Fibroblast of mammary gland (primary cell): ENCODE measurements at places on chromosomes 16 and 17.

GRCh38 chr16:79042886-79043285 is 557.7 kb downstream of the MAF start:
- DNase-seq: no peak

DNA sequence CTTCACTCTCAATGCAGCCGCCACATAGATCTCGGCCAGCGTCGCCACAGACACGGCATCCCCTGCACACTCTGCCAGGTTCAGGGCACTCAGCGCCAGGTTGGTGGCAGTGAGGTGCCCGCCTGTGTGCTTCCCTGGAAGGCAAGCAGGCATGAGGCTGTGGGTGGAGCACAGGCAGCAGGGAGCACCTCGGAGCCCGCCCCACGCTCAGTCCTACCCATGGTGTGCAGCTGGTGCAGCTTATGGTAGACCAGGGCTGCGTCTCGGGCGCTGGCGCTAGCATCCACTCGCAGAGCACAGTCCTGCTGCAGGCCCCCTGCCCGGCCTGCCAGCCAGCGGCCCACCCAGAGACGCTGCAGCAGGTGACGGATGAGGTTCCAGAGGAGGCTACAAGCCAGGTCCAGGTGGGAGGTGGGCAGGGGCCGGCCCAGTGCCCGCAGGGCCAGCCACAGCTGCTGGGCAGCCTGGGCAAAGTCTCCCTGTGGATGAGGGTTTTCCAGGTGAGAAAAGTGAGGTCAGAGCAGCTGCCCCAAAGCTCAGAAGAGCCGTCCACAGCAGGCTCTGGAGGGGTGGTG is 20.5 kb downstream of the SREBF1 start:
- DNase-seq: no peak

- peak; percentile 33 for DNase-seq
Observed at GRCh38 chr16:68444056-68444657, 4.2 kb downstream of the SMPD3 start.

GRCh38 chr17:78966910-78967600 is 12.7 kb downstream of the LGALS3BP start:
- DNase-seq: no peak

DNA sequence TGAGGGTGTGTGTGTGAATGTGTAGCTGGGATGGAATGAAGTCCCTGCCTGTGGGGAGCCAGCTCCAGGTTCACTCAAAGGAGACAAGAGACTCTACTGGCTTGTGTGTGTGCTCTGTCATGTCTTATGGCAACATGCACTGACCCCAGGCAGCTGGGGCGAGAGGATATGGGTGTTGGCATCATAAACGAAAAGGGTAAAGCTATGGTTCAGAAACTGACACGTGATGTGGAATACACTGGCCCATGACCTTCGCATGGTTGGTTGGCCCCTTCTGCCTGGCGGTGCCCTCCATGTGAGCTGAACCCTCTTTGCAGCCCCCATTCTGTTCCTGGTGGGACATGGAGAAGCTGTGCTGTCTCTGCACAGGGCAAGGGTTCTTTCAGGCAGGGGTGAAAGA is 21.9 kb downstream of the ZNF750 start:
- no peak for DNase-seq

DNA sequence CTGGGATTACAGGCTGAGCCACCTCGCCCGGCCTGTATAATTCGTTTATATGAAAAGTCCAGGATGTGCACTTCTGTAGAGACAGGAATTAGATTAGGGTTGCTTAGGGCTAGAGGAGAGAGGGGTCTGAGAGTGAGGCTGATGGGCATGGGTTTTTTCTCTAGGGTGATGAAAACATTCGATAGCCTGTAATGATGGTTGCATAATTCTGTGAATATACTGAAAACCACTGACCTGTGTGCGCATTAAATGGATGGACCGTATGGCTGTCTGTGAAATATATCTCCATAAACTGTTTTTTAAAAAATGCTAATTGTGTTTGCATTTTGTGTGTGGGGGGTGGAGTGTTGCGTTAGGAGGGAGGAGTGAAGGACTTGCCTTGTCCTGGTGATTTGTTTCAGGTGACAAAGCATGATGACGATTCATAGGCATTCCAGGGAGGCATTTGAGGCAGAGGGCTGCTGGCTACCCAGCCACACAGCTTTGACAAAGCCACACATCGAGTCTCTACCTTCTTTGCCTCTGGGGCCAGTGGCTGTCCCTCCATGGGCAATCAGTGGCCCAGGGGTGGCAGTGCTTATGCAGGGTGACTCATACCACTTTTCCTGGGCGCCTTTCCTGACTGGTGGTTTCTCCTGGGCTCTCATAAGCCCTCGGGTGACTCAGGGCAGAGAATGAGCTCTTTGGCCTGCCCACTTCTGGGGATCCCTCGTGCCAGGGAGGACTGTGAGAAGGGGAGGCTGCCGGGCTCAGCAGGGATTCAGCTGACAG is 148.5 kb upstream of the WSCD1 start:
- no peak for DNase-seq

DNA sequence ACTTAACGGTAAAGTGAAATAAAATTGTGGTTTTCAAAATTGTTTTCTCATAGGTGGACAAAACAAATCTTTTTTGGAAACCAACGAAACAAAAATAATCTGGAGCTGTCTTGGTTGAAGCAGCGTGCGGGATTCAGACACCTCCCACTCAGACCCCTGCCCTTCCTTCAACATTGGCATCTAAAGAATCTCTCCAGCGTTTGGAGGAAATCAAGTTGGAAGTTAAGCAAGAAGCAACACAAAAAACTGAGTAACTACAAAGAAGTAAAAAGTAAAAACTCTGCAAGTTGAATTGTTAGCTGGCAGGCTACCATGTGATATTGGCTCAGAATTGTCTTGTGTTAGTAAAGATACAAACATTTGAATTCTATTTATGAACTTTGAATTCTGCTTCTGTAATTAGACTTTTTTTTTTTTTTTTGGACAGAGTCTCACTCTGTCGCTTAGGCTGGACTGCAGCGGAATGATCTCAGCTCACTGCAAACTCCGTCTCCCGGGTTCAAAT is 361.0 kb upstream of the PMFBP1 start:
- DNase-seq: no peak

DNA sequence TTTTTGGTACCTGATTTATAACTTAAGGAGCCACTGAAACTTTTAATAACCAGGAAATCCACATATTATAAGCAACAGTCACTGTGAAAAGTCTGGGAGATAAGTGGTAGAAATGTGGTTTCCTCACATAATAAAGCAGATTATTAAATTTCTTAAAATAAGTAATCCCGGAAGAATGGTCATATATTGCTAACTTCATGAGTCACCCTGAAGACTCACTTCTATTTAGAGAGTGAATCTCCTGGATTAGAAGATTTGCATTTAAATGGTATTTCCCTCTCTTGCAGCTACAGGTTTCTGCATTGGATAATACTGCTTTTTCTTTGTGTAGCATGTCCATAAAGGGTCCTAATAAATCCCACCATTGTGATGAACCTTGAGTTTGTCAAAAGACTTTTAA is 1286.8 kb upstream of the CDH8 start:
- no peak for DNase-seq

DNA sequence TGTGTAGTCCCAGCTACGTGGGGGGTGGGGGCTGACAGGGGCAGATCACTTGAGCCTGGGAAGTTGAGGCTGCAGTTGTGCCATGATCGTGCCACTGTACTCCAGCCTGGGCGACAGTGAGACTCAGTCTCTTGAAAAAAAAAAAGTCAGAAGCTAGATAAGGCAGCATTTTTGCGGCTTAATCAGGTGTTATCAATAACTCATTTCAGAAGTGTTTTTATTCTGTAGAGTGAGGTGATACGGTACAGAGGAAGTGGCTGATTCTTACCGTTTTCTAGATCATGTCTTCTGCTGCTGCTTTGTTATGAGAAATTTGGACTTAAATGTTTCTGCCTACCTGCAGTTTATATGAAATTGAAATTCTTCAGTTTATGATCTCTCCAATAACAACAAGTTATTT is 18.6 kb downstream of the ZC3H18 start:
- DNase-seq: no peak

- peak; percentile 40 for DNase-seq
Observed at GRCh38 chr16:29962344-29962994, 590 bp downstream of the TMEM219 start.

DNA sequence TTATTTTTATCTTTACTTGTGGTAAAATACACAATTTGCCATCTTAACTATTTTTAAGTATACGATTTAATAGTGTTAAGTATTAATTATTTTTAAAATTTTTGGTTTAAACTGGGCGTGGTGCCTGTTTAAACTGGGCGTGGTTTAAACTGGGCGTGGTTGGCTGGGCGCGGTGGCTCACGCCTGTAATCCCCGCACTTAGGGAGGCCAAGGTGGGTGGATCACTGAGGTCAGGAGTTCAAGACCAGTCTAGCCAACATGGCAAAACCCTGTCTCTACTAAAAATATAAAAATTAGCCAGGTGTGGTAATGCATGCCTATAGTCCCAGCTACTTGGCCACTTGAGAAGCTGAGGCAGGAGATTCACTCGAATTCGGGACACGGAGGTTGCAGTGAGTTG is 4.0 kb upstream of the CCDC43 start:
- DNase-seq: no peak

GRCh38 chr16:3968551-3968950 is 88.0 kb upstream of the CREBBP start:
- DNase-seq: no peak

DNA sequence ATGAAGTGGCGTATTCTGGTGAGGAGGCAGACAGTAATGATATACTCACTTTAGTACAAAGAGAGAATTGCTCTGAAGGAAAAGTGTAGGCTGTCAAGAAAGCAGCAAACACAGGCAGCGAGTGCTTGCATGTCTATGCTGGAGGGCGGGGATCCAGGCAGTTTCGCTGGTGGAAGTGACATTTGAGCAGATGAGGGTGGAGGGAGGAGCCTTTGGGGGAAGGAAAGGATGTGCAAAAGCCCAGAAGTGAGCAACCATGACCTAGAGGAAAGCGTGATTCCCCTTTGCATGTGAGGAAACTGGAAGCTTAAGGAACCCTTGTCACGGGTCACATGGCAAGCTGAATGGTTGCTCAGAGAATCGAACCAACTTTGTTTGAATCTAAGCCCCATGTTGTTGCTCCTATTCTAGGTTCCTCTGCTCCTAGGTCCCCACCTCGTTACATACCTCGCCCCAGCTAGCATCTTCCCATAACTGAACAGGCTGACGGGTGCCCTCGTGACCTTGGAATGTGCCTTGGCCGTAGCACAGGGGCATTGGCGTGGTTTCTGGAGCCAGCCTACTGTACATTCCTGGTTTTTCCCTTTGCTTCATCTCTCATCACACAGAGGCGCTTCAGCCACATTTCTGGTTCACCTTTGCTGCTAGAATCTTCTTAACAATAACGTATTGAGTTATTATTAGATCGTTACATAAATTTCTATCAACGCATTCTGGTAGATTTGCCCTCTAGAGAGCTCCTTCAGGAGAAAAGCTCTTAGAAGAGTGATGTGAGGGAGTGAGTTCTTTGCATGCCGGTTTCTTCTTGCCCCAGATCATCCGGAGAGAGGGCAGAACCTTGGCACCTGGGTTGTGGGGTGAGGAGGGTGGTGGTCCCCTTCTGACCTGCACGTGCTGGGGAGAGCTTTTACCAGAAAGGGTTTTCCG is 191.8 kb downstream of the SNX29 start:
- DNase-seq: no peak

DNA sequence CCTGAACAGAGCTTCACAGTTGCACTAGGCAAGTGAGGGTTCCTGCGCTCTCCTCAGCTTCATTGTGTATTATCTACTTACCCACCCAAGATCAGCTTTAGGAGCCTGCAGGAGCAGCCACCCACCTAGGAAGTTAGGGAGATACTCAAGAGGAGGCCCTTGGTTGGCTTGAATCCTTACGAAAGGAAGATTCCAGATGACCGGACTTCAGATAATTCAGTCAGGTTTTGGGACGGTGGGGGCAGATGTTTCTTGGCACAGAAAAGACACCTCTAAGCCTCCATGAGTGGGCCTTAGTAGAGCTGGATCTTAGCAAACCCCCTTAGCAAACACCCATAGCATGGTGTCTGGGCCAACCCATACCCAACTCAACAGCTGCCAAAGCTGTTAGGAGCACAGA is 2.4 kb upstream of the CBFB start:
- no peak for DNase-seq

- no peak for DNase-seq
Observed at GRCh38 chr16:4046221-4046620, 70.0 kb downstream of the ADCY9 start.
